Stimulated activated naive B cell treated with anti-CD40 and anti-IgM and Interleukin-4, amounts not matched to agents 10 μg/mL and 1 μg/mL and 100 μg/mL, for 72 hours (primary cell): ENCODE measurements at places on chromosomes 12 and 14.

DNA sequence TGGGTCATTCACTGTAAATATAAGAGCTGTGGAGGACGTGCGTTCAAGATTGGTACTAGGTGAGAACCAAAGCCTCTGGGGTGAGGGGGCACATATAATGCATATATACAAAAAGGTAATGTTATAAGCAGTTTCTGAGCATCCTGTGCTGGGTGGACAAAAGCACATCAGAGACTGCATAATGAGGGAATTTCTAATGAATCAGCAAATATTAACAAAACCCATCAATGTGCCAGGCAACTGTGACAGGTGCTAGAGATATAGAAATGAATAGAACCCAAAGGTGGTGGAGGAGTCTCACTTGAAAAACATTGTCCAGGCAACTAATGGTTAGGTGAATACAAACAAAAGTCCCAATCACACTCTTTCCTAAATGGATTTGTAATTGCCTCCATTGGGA lies 74.7 kb downstream of the GPR65 start:
- no peak for DNase-seq

GRCh38 chr12:108914121-108914531 lies 34.2 kb downstream of the DAO start:
- no peak for DNase-seq

DNA sequence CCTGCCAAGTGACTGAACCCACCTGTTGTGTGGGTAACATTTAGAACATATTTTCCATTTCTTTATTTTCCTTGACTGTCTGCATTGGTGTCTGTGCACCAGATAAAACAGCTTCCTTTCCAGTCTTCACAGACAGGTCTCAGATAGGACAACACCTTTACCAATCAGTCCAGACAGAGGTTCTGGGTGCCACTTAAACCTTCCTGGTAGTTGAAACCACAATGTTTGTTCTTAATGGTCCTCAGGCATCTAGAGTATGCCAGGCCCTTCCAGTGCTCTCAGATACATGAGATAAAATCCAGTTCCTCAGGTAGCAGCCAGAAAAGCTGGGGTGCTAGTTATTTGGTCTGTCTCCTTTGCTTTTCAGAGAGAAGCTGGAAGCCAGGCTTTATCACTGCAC lies 7.0 kb upstream of the CLEC2D start:
- no peak for DNase-seq

GRCh38 chr12:67968321-67968720 lies 20.9 kb upstream of the IFNG-AS1 start:
- no peak for DNase-seq

DNA sequence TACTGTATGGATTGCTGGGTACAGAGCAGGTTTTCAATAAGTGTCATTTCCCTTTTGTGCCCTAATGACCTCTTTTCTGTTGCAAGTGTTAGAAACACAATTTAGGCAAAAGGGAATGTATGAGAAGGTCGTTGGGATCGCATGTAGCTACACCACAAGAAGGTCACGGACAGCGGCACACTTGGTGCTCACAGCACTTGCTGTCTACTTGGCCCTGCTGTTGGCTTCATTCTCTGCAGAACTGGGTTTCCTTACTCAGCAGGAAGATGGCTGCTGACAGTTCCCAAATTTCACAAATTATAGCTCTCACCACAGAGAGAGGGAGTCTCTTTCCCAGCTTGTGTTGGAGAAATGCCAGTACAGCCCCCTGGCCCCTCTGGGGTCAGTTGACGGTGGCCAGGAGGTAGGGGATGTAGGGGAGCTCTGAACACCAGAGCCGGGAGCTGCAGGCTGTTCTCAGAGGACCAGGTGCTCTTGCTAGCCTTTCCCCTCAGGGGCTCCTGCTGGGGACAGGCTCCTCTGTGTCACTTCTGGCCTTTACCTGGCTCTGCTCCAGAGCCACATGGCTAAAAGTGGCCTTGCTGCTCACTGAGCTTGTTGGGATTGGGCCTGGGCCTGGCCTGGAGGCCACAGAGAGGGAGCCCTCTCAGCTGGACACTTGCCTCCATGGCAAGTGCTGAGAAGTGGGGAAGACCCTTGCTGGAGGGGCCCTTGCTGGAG lies 50.9 kb upstream of the BCL7A start:
- no peak for DNase-seq

DNA sequence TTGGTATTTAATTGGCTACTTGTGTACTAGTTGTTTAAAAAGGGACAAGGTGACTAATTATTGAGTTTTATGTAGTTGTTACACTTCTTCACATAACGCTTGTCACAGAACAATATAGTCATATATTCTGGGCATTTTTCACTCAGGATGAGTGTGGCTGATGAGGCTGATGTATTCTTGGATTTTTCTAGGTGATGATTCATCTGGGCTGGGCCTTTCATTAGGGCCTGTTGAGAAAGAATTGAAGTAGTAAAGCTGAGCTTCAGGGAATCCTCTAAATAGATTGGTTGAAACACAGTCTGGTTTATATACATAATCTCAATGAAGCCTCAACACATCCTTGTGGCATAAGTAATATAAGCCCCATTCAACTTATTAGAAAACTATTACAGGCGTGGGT lies 445.7 kb downstream of the DAD1 start:
- no peak for DNase-seq

GRCh38 chr14:72545411-72546311 lies 348.2 kb downstream of the DPF3 start:
- DNase-seq: no peak

- DNase-seq: no peak
Observed at GRCh38 chr14:65828396-65828795, 415.9 kb downstream of the FUT8 start.

DNA sequence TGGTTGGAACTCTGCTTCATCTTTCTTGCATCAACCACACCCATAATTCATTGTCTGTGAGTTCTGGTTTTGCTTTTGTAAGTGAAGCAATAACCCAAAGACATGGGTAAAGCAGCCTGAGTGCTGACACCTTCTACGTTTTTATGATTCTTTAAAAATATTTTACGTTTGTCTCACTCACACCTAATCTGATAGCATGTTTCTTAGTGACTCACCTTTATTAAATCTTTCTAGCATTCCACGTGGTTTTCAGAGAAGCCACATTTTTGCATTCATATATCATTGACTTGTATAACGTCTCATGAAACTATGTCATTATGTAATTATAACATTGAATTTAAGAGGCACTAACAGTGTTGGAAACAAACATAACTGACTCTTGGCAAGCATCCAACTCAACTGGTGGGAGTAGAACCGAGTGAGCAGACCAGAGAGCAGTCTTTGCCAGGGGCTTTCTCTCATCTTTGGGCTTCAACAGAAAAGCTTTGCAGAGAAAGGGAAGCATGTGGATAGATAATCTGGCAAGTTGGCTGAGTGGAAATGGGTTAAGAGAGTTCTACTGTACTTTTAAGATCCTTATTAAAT lies 118.8 kb downstream of the TPH2 start:
- DNase-seq: no peak

GRCh38 chr12:111664499-111664898 lies 21.3 kb downstream of the BRAP start:
- no peak for DNase-seq

GRCh38 chr12:93029091-93029490 lies 100.0 kb upstream of the EEA1 start:
- DNase-seq: no peak

GRCh38 chr14:55802986-55803872 lies 223.2 kb downstream of the KTN1 start:
- no peak for DNase-seq

- no peak for DNase-seq
Observed at GRCh38 chr14:99267837-99268781, 3.9 kb downstream of the BCL11B start.

GRCh38 chr12:16258963-16259362 lies 18.5 kb downstream of the SLC15A5 start:
- DNase-seq: no peak

GRCh38 chr12:106342397-106343213 lies 14.9 kb upstream of the POLR3B start:
- no peak for DNase-seq

DNA sequence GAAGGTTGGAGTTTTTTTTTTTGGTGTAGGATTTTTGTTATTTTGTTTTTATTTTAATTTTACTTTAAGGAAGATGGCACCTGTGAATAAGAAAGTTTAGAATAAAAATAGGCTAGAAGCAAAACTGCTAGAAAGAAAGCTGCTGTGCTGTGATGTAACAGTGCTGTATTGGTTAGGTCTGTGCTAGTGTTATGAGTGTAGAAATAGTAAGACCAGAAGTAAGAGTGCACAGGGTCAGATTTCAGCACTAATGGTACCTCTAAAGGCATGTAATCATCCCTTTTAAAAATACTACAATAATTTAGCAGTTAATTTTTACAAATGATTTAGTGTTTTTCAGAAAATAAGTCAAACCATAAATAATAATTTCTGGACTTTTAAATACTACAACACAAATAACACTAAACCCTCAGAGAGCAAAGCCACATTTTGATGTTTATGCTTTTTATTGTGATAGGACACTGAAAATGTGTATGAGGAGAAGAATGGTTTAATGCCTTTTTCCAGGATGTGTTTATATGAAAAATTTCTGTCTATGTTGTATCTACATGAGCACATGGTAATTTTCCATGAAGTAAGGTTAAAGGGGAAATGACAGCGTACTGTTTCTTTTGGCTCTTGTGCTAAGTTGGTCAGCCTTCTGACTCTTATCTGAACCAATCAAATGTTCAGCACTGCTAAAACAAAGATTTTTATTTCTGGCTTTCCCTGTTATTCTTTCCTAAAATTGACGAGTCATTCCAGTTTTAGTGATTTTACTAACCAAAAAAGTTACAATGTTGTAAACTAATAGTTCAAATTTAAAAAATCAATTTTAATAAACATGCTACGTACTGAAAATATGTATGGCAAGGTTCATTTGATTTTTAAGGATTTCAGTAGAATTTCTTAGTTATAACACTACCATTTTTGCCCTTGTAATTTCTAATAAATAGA lies 96.1 kb downstream of the PPHLN1 start:
- no peak for DNase-seq

GRCh38 chr12:69821456-69822159 lies 3.4 kb upstream of the MYRFL start:
- DNase-seq: no peak

GRCh38 chr14:61927520-61927919 lies 165.3 kb downstream of the SNAPC1 start:
- DNase-seq: no peak

DNA sequence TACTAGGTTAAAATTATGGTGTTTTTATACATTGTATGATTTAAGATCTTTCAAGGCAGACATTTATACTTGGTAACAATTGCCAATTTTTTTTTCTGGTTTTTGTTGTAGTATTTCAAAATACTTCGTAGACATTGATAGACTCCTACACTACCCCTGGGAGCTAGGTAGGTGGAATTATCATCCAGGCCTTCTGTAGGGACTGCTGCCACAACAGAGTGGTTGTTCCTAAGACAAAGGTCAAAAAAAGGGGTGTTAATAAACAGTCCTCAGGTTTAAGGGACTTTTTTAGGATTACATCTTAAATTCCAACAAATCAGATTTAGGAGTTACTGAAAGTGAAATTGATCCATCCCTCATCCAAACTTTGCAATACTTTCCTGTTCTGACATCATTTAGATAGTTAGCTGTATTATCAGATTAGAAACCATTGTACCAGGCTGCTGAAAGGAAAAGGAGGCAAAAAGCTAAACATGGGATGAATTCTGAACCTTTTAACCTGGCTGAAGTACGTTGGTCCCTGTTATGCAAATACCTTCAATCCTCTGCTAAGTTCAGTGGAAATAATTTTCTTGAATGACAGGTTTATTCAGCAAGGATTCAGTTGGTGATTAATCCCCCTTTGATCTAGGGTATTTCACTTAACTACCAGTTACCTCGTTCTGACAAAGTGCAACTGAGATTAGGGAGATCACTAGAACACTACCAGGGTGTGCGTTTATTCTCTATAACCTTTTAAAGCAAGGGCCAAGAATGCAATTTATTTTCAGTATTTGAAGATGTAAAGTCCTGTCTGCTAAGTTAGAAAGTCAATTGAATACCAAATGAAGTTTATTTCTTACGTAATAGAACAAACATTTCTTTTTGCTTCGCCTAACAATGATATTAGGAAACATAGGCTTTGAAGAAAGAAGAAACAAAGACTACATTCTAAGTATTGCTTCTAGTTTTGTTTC lies 23.2 kb downstream of the AP5M1 start:
- no peak for DNase-seq

DNA sequence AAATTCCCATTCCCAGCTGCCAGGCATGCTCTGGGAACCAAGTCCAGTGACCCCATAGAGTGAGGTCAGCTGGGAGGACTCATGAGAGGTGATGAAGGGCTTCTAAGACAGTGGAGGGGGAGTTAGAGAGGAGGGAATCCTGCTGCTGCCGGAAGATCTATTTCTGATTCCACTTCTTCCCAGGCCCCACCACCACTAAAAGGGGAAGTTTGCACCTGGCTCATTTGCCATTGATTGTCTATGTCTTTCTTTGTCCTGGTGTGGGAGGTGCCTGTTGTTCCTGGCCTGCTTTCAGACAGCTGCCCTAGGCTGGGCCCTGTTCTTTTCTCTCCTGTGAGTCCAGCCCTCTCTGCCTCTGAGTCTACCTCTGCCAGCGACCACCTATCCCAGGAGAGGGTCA lies 3.0 kb upstream of the KRT6A start:
- no peak for DNase-seq

DNA sequence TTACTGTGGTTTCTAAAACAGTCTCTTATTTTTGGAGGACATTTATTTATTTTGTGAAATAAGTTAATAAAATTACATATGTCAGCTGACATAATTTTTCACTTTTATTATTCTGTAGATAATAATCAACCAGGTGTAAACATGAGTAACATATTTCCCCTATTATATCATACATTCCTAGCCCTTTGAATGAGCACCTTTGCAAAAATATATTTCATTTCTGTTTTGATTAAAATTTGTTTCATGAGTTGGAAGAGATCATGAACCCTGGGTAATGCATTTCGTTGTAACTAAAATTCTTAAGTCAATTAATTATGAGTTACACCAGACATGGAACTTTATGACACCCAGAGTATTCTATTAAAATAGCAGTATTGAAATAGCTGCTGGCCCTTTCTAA lies 56.3 kb downstream of the SLC16A7 start:
- DNase-seq: no peak

DNA sequence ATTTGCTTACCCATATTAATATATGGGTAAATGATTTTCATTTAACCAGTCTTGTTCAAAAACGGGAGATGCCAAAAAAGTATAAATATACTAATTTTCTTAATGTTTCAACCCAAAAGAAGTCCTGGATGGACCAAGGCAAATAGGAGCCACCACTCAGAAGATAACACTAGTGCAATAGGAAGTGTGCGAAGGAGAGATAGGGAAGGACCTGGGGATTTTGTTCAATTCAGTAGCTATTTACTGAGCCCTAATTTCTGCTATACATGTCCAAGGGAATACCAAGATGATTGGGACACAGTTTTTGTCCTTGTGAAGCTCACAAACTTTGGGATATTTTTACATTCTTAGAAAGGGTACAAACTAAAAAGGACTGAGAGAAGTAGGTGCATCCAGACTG lies 1.5 kb downstream of the CMAS start:
- DNase-seq: no peak

DNA sequence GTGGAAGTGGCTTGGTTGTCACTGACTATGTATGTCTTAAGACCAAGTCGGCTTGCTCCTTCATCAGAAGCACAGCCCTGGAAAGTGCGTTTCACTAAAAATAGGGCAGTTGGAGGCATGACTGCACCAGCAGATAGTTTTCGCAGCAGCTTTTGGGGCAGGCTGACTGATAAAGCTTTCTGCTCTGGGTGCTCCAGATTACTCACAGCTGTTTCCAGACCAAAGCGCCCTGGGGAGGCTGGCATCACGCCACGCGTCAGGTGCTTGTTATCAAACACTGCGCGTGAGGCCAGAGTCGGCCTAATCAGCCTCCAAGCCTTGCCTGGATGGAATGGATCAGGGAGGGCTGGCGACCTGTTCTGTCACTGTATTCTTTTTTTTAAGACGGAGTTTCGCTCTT lies 13.3 kb upstream of the LRRC10 start:
- DNase-seq: no peak

- DNase-seq: no peak
Observed at GRCh38 chr12:93689076-93689834, 12.1 kb downstream of the CRADD start.
